ENCODE measurements at places on chromosomes 6 and 20.

DNA sequence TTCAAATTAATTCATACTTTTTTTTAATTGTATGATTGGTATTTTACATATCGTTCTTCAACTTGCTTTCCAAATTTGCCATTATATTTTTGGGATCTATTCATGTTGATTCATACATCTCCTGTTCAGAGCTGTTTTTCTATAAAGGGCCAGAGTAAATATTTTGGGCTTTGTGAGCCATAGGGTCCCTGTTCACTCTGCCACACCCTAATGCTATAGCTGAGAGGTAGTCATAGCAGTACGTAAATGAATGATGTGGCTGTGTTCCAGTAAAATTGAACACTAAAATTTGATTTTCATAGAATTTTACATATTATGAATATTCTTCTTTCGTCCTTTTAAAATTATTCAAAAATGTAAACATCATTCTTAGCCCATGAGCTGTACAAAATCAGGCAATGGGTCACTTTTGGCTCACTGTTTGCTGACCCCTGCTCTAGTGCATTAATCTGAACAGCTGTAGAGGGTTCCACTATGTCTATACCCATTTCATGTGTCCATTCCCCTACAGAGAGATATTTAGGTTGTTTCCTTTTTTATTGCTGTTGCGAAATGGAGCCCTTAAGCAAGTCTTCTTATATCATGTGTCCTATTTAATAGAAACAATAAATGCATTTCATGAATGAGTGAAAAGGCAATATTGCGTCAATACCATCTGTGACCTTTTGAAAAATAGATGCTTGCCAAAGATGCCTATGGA is 136.4 kb upstream of the SALL4 start:
- no peak for DNase-seq

GRCh38 chr6:111952274-111952673 is 79.0 kb upstream of the FYN start:
- DNase-seq = no peak

- DNase-seq = no peak
Observed at GRCh38 chr6:110495949-110496348, 19.5 kb upstream of the SLC22A16 start.

GRCh38 chr6:170093658-170094596 is 197.0 kb downstream of the DLL1 start:
- no peak for DNase-seq

GRCh38 chr20:11012975-11013374 is 339.2 kb upstream of the JAG1 start:
- no peak for DNase-seq

- peak; percentile 57 for DNase-seq
Observed at GRCh38 chr20:62652041-62652893, 10.0 kb downstream of the SLCO4A1 start.

GRCh38 chr6:149012040-149012545 is 265.3 kb downstream of the UST start:
- DNase-seq = no peak

GRCh38 chr20:19649041-19649440 is 109.0 kb upstream of the RIN2 start:
- no peak for DNase-seq

DNA sequence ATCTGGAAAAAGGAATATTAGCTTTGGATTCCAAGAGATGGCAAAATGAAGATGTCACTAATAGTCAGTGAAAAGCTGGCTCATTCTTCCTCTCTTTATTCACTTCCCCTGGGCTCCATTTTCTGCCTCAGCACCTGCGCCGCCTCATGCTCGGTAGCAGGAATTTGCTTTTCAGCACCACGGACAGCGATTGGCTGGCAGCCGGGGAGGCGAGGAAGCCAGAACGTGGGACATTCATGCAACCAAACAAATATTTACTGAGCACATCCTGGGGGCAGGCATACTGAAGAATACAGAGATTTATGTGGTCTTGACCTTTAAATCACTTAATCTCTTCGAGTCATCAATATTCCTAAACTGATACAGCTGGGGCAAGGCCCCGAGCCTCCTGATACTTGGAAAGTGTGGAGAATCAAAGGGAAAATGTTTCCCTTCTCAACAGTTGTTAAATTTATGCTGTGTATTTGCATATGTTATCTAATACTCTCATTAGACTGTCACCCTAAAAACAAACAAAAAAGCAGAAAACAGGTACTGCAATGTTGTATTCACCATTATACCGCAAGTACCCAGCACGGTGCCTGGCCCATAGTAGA is 12.1 kb upstream of the PDYN start:
- DNase-seq = peak; percentile 40

GRCh38 chr6:45965007-45965406 is 50.7 kb downstream of the CLIC5 start:
- DNase-seq = no peak

DNA sequence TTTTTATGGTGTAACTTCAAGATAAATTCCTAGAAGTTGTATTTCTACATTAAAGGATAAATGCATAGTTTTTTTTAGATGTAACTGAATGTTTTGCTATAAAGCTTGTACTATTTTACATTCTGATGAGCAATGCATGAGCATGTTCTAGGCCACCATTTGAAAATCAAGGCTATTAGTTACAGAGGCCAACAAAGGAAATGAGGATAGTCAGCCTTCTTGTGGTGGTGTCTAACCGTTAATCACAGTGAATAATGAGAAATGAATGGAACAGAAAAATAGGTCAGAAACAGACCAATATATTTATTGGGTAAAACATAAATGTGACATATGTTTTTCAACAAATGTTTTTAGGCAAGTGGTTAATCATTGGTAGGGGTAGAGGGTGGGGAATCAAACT is 37.6 kb upstream of the L3MBTL3 start:
- no peak for DNase-seq

DNA sequence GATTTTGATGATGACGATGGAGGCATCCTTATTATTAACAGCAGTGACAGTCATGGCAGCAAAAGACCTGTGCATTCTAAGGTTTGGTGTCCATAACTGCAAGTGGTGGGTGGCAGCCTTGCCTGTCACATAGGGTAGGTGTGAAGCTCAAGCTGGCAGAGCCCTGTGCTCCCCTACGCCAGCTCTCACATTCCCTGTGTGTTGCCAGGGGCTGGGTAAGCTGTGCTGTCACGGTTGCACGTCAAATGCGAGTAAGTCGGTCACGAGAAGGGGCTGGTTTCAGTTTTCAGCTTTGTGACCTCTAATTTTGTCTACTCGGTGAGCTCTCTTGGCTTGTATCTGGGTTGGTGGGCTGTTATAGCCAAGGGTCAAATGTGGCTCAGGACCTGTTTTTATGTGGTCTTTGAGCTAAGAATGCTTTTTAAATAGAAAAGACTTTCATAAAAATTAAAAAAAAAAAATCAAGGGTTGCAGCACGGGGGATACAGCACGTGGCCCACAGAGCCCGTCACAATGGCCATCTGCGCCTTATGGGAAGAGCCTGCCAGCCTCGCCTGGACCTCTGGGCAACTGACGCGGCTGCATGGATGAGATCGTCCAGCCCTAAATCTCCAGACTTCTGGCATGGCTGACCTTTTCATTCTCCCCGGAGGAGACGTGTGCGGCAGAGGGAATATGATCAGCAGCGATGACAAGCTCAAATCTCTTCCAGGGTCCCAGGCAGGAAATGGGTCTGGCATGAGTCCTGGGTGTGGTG is 148.5 kb downstream of the PHACTR3 start:
- DNase-seq = no peak

- DNase-seq = peak; percentile 80
Observed at GRCh38 chr6:107823047-107823557, 1.0 kb downstream of the SCML4 start.

DNA sequence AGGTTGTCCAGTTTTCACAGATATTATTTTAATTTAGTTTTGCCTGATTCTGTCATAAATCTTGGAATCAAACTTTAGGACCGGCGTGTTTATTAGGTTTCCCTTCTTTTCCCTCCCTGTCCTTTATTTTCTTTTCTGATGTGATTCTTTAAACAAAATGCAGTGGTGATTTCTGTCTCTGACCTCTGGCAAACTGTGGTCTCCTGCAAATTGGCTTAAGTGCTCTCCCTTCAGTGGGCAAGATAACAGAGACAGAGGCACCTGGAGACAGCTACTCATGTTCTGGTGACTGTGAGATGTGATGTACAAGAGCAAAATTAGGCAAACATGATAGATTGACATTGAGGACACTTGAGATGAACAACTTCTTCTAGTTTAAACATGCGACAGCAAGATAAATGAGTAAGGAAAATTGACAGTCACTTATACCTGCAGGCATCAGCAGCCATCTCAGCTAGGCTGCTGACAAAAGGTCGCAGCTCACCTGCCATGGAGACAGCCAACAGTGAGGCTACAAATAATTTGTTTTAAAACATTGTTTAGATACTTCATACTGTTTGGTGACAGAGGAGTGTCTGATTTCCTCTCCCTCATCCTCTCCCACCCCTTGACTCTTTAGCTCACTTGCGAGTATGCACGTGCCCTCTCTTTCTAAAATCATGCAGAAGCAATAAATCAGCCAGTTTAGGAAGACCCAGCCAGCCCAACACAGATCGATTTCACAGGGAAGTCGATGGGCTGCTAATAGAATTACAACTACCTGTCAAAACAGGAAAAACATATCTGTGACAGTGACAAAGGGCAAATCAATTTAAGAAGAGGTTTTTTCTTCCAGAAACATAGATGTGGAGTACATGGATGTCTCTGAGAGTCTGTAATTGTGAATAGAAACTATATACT is 63.4 kb upstream of the MAP3K7 start:
- no peak for DNase-seq

GRCh38 chr20:25050082-25050481 is 7.9 kb downstream of the ACSS1 start:
- no peak for DNase-seq

- no peak for DNase-seq
Observed at GRCh38 chr6:52946306-52946705, 36.8 kb upstream of the GSTA3 start.

GRCh38 chr6:6008648-6009421 is 2.1 kb upstream of the NRN1 start:
- DNase-seq = no peak

DNA sequence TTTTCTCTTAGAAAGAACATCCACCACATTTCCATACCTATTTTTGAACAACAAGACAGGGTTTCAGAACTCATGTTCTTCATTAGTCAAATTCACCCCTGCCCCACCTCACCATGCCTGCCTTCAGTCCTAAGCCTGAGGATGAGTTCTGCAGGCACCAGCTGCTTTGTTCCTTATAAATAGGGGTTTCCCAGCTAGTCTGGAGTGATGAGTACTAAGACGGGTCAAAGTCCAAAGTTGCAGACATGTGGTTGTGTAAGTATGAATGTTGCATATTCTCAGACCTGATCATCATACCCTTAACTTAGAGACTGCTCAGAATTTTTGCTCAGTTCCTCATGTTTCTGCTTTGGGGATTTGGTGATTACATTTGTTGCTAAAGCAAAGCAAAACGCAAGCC is 257.7 kb upstream of the CDYL start:
- no peak for DNase-seq

DNA sequence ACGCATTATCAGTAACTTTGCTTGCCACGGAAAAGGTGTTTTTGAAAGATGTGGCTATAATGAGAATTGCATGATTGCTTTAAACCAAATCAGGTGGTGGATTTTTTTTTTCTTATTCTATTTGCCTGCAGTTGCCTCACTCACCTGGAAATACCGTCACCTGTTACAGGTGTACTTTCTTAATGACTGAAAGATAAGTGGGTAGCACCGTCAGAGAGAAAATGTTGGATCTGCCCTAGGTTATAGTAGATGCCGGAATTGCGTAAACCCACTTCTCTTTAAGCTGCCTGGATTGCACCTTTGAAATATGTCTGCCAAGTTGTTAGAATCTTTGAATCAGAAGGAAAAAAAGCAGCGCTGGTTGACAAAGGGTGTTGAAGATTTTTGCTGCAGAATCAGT is 68.5 kb downstream of the SH3BGRL2 start:
- no peak for DNase-seq

GRCh38 chr6:137978252-137978896 is 111.3 kb downstream of the TNFAIP3 start:
- peak; percentile 19 for DNase-seq

DNA sequence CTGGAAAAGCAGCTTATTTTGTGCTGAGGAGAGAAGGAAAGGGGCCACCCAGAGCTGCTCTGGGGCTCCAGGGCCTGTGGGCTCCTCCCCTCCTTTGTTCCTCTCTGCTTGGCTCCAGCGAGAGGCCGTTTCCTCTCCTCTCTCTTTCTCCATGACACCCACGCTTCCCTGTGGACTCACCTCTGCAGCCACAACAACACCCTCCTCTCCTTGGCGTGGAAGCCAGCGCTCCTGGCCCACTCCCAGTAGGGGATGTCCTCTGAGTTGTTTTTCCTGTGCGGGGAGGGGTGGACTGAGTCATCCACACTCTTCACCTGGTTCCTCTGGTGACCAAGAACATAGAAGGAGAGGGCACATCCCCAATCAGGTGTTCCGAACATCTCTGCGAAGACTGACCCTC is 4.9 kb upstream of the CDSN start:
- DNase-seq = no peak

DNA sequence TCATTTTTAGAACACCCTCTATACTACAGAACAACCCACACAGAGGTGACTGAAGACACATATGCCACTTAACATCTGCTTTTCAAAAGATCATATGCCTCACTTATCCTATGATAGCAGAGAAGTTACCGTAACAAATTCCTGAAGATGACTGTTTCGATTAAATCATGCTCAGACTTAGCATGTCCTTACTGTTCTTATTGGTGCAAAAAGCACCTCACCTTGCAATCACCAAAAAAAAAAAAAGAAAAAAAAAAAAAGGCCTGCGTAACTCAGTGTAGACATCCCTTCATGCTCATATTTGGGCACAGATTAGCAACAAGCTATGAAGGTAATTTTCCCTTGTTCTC is 17.7 kb upstream of the DST start:
- no peak for DNase-seq

DNA sequence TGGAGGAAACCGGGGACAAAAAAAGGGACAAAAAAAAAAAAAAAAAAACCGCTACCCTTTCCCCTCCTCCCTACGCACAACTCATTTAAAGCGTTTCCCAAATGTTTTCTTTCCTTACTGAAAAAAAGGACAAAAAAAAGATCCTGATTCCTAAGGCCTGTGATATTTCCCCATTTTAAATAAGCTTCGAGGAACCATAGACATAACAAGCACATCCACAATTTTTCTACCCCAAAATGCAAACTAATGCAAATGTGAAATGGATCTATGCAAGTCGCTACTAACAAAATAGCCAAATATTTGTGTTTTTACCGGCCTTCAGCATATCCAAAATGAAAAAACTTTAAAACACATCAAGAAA is 1.4 kb upstream of the ZNF217 start:
- DNase-seq = no peak
